ENCODE measurements at places on chromosomes 12 and 14. TPM values are rescaled to one million over a fixed set of nuclear protein-coding genes. Genes with fewer than 3 reads are reported as not detected.

GRCh38 chr12:10563002-10563401, 50.4 kb downstream of the MAGOHB start:
- DNase-seq, result no peak

GRCh38 chr12:94032368-94032767, 116.0 kb upstream of the PLXNC1 start:
- no peak for DNase-seq

DNA sequence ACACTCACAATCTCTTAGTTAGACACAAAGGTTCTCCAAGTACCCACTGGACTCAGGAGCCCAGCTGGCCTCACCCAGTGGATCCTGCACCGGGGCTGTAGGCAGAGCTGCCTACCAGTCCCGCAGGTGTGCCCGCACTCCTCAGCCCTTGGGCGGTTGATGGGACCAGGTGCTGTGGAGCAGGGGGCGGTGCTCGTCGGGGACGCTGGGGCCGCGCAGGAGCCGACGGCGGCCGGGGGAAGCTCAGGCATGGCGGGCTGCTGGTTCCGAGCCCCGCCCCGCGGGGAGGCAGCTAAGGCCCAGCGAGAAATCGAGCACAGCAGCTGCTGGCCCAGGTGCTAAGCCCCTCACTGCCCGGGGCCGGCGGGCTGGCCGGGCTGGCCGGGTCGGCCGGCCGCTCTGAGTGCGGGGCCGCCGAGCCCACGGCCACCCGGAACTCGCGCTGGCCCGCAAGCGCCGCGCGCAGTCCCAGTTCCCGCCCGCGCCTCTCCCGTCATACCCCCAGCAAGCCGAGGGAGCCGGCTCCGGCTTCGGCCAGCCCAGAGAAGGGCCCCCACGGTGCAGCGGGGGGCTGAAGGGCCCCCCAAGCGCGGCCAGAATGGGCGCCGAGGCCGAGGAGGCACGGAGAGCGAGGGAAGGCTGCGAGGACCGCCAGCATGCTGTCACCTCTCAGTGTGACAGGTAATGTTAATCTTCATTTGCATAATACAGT, 506.8 kb downstream of the LRFN5 start:
- no peak for DNase-seq

DNA sequence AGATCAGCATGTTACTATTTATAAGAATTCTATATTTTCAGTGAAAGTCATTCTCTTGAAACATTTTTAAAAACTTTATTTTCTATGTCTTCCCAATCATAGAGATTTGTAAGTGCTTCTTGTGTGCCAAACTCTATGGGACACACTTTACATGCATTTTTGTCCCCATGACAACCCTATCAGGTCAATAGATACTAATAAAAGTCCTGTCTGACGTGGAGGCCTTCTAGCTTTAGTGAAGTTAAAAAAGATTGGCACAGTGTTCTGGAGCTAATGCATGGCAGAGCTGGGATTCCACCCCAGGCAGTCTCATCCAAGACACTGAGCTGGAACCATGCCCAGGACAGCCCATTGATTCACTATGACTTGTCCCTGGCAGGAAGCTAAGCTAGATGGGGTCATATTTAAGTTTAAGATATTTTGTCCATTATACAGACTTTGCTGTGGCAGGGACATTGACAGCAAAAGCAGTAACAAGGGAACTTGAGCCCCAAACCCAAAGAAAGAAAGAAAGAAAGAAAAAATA, 28.1 kb downstream of the TTC6 start:
- peak; percentile 51 for DNase-seq

Gene C12orf57
- 242 TPM for total RNA-seq

GRCh38 chr12:108612788-108613282, 15.0 kb upstream of the TMEM119 start:
- peak; percentile 31 for DNase-seq

- DNase-seq, result no peak
Observed at GRCh38 chr12:4943067-4943937, 33.6 kb downstream of the KCNA1 start.

DNA sequence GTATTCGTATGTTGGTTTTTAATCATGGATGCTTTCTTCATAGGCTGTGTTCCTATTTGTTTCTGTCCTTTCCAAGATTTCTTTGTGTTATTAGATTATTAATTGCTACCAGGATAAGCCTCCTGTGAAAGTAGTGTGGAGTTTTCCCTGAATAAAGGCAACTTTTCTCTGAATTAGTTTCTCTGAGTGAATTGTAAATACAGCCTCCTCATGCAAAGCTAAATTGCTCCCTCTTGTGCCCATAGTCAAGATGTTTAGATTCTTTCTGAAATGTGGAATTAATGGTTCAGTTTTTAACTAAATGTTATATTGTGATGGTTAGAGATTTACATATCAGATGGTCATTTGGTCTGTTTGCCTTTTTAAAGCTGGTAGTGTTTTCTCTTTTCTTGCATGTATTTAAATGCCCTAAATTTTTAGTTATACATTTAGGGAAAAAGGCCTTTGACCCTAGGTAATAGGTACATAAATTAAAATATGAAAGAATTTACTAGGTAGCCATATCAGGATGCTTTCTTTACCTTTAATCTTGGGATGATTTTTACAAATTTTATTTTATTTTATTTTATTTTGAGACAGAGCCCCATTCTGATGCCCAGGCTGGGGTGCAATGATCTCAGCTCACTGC, 8.9 kb downstream of the APAF1 start:
- peak; percentile 62 for DNase-seq

DNA sequence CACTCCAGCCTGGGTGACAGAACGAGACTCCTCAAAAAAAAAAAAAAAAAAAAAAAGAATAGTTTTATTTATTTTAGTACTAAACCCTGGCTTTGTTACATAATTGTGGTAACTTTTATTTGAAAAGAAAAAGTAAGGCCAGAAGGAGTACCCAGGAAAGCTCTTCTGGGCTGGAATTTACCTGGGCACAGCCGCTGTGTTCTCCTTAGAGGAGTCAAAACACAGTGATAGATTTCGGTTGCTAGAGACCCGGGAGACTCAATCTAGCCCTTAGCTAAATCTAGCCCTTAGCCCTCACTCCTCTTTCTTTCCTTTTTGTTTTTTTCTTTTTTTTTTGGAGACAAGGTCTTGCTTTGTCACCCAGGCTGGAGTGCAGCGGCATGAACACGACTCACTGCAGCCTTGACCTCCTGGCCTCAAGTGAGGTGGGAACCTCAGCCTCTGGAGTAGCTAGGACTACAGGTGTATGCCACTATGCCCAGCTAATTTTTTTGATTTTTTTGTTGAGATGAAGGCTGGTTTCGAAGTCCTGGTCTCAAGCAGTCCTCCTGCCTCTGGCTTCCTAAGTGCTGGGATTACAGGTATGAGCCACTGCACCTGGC, 49.7 kb downstream of the SYNE2 start:
- DNase-seq, result peak; percentile 26

Gene MMP17
- total RNA-seq, result 10.1 TPM

GRCh38 chr14:39060818-39061437, 42.1 kb downstream of the SEC23A start:
- no peak for DNase-seq

- DNase-seq, result peak; percentile 42
Observed at GRCh38 chr14:48325486-48325885, 650.1 kb upstream of the MDGA2 start.

DNA sequence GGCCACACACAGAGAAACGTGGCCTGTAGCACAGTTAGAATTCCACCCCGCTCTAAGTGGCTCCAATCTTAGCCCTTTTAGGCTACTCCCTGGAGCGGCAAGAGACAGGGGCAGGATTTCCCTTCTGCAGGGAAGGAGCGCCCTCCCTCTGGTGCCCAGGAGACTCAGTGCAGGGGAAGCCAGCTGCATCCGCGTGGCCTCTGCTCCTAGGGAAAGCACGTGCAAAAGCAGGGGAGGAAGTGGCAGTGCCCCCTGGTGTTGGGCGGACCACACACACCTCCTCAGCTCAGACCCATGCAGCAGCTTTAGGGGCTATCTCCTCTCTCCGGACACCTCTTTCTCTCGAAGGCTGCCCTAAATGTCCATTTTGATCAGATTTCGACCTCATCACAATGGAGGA, 50.0 kb downstream of the SPRING1 start:
- peak; percentile 20 for DNase-seq

GRCh38 chr12:49698619-49699545, 8.3 kb downstream of the FMNL3 start:
- DNase-seq, result peak; percentile 83

GRCh38 chr14:76115010-76115422, 36.7 kb upstream of the GPATCH2L start:
- no peak for DNase-seq

Gene ARHGAP9
- 0.44 TPM for total RNA-seq

GRCh38 chr14:101789222-101789621, 27.7 kb downstream of the PPP2R5C start:
- no peak for DNase-seq

DNA sequence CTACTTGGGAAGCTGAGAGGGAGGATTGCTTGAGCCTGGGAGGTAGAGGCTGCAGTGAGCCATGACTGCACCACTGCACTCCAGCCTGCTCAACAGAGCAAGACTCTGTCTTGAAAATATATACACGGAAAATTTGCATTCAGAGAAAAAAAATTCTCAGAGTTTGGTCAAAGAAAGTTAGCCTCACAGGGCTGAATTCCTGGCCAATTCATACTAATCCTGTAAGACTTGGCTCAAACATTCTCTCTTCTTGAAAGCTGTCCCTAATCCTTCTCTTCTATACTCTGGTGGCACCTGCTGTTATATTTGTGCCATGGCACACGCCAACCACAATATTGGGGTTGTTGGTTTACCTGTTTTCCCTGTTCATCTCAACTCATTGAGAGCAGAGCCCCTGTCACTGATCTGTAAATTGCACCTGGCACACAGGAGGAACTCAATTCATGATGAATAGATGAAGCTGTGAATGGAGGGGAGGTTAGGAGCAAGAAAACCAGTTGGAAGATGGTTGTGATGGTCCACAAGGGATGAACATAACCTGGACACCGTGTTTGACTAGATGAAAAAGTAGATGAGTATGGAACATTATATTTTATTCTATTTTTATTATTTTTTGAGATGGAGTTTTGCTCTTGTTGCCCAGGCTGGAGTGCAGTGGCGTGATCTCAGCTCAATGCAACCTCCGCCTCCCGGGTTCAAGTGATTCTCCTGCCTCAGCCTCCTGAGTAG, 36.8 kb upstream of the SPTSSA start:
- peak; percentile 61 for DNase-seq

Gene DAAM1
- total RNA-seq, result 5.6 TPM

- no peak for DNase-seq
Observed at GRCh38 chr12:130920723-130921381, 32.9 kb upstream of the ADGRD1 start.

GRCh38 chr12:102095677-102096263, 24.1 kb downstream of the NUP37 start:
- peak; percentile 9 for DNase-seq

GRCh38 chr12:52600941-52601481, at the start of gene KRT72:
TSS of gene KRT72 (minus strand) at chr12:52601463. CDS start at chr12:52601452, 11 bp downstream.
- DNase-seq, result no peak

Gene GPR132
- total RNA-seq, result not detected

All from M059J (cell line).